ENCODE measurements at places on chromosomes 12 and 14.

- no peak for DNase-seq
Measured at GRCh38 chr14:54715239-54715638, 148.3 kb downstream of the SAMD4A start.

DNA sequence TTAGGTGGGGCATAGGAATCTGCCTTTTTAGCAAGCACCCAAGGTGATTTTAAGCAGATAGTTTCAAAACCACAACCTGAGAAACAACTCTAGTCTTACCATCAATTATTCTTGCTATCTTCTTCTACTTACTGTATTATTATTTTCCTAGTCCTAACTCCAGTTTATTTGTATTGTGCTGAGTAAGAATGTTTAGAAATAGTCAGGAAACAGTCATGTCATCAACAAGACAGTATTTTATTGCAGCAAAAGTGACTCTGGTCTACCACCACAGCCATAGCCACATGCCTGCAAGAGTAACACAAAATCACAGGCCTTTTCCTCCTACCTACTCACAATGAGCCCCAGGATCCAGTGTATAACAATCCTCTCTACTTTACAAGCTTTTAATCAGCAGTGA, 46.3 kb upstream of the FLRT2 start:
- no peak for DNase-seq

DNA sequence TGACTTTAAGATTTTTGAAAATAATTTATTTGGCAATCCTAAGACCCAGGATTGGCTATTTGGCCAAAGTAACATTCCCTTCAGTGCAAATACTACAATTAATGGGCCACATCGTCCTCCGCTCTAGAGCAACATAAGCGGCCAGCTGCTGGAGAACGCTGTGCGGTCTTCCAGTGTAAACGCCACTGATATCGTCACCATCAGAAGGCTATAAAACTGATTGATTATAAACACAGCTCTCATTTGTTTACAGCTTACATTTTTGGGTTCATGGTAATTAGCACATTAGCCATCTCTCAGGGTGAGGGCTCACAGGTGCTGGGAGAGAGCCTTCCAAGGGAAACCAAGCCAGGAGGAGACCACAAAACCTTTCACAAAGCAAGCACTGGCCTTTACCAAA, 130.1 kb upstream of the BMP4 start:
- no peak for DNase-seq

GRCh38 chr12:116026346-116026745, 251.1 kb downstream of the MED13L start:
- DNase-seq = no peak

DNA sequence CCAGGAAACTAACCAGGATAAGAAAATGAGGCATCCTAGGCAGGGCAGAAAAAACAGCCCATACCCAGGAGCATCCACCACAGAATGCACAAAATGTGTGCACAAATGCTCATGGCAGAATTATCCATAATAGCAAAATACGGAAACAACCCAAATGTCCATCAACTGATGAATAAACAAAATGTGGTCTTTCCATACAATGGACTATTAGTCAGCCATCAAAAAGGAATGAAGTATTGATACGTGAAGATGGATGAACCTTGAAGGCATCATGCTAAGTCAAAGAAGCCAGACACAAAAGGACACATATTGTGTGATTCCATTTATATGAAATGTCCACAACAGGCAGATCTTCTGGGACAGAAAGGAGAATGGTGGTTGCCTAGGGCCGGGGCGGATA, 19.1 kb downstream of the HRK start:
- no peak for DNase-seq

GRCh38 chr14:62071039-62071438, 308.8 kb downstream of the SNAPC1 start:
- no peak for DNase-seq

- DNase-seq = peak; percentile 77
Measured at GRCh38 chr12:104740668-104741067, 217.4 kb downstream of the SLC41A2 start.

DNA sequence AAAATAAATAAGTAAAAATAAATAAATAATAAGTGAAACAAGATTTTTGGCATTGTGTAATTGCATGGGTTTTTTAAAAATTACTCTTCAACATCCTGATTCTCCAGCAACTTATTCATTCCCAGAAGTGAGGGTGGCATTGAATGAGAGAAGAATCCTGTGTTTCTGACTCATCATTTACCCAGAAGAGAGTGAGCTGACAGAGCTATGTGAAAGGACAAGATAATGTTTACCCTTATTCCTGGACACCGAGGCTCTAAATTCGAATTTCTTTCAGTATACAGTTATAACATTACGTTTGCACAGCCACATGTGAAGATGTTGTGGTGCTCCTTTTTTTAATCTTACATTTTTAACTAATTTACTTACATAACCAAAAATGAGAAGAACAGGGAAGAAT, 36.4 kb downstream of the BBS10 start:
- no peak for DNase-seq

GRCh38 chr12:92502417-92503028, 200.3 kb upstream of the PLEKHG7 start:
- DNase-seq = peak; percentile 79

DNA sequence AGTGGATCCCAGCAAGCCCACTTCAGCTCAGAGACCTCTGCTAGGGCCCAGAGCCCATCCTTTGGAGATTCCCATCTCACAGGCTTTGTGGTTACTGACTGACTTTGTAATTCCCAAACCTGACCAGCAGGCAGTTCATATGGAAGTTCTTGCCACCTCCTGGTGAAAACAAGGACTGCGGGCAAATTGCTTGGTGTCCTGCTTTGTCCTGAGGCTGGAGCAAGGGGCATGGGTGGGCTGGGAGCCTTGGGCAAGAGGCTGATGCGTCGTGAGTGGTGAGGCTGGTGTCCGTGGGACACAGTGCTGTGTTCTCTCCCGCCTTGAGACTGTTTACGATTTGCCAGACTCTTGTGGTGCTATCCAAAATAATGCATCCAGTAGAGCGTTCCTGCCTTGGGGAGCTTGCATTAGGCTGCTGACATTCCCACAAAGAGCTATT, 91.0 kb downstream of the LRRC74A start:
- DNase-seq = peak; percentile 61

DNA sequence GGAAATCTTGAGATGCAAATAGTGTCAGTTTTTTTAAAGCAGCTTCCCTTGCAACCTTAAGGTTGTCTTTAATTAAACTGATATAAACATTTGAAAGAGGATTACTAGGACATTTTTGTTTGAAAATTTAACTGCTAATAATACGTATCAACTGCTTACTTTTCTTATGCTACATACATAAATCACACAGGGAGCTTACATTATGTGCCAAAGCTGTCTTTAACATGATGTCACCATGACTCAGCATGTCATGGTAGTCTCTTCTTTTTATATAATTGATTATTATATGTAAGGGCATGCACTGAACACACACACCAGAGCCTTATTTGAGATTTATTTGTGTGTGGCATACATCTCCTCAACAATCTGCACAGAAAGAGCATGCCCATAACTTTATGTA, 63.0 kb upstream of the PTHLH start:
- no peak for DNase-seq

DNA sequence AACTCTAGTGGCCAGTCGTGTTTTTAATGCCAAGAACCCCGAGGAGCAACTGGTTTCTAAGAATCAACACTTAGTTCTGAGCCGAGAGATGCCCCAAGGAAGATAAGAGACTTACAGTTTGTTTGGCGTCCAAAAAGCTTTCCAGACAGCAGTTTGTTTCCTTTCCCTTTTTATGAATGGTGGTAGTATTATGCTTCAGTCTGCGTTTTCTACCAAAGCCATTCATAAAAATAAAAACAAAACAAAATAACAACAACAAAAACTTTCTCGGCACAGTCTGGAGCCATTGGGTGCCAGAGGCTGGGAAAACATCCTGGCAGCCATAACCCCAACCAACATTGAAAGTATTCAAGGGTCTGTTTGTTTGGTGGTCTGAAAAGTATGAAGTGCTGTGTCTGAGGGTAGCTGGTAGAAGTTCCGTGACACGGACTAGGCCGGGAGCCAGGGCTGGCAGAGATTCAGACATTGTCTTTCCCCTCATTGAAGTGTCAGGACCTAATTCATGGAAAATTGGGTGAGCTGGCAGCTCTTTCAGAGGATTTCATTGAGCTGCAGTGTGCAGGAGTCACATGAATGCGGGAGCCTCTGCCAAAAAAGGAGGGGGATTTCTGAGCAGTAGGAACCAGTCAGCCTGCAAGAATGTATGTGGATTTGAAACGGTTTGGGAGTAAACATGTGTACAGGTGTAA, 124.2 kb downstream of the HMGA2 start:
- DNase-seq = no peak

DNA sequence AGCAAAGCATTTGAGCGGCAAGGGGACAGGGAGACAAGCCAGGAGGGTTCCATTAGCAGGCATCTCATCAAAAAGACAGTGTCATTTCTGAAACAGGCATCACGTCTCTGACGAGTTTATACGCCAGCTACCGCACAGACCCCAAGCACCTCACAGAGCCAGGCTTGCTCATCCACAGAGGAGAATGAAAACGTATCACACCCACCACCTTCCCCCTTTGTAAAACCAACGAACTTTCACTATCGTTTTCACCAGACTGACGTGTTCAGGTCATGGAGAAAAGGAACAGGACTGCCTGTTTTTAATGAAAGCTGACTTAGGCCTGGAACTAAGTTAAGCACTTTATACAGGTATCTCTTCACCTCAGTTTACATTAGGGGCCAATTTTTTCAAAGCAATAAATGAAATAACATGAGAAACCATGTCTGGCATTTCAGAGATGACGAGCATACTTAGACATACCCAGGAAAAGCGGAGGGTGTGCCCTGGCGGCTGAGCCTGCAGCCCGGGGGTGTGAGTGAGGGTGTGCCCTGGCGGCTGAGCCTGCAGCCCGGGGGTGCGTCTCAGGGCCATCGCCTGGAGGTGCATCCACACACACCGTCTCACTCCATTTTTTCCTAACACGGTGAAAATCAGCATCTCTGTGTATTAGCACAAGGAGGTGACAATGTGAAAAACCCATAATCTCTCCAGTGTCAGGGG, 41.9 kb downstream of the STX2 start:
- DNase-seq = no peak

GRCh38 chr14:33063521-33063920, 124.8 kb downstream of the NPAS3 start:
- no peak for DNase-seq

GRCh38 chr12:21893924-21894323, 47.3 kb downstream of the ABCC9 start:
- DNase-seq = no peak

DNA sequence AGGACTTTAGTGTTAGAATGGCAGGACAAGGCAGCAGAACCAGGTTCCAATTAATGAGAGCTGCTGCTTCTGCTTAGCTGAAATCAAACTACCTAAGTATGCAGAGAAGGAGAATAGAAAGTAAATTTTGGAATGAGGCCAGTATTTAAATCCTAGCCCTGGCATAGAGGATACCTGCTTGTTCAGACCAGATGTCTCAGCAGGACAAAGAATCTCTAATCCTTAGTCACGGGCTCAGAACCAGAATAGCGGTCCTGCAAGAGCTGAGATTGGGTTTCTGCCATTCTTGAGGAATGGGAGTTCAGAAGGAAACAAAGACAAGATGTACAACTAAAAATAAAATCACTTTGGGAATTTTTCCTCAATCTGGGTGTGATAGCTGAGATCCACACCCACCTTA, 550.8 kb upstream of the TMEM132C start:
- no peak for DNase-seq

DNA sequence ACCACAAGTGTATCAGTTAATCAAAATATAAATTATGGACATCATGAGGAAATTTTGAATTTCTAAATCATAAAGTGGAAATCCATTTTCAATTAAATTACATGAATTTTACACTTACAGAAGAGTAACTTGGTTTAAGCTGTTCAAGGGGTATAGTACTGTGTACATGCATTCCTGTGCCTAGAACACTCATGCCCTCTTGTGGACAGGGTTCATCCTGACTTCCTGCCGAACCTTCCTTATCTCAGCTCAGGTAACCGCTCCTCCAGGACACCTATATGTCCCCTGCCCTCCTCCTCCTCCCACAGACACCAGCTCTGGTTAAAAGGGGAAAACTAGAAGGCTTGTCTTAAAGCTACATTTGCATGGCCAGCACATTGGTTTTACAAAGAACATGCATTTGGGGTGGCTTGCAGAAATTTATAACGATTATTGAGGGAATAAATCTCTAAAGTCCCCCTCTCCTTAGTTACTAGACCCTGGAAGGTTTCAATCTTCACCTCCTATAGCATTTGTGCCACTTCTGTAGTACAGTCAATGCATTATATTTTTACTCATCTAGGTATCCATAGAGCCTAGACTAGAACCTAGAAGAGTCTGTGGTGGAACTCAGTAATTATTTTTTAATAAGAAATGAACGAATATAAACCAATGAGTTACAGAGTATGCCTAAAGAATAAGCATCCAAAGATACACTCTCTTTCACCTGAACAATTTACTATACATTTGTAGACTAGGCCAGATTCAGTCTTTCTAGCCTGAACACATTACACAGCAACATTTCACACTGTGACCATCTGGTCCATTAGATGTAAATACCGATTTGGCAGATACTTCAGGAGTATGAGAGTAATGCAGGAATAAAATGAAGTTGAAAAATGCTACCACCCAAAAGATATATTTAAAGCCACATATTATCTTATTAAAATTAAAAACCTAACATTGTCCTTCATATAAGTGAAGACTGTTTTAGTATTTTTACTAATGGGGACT, 345.6 kb downstream of the PAWR start:
- no peak for DNase-seq

GRCh38 chr12:84315926-84316325, 596.7 kb downstream of the SLC6A15 start:
- DNase-seq = no peak

DNA sequence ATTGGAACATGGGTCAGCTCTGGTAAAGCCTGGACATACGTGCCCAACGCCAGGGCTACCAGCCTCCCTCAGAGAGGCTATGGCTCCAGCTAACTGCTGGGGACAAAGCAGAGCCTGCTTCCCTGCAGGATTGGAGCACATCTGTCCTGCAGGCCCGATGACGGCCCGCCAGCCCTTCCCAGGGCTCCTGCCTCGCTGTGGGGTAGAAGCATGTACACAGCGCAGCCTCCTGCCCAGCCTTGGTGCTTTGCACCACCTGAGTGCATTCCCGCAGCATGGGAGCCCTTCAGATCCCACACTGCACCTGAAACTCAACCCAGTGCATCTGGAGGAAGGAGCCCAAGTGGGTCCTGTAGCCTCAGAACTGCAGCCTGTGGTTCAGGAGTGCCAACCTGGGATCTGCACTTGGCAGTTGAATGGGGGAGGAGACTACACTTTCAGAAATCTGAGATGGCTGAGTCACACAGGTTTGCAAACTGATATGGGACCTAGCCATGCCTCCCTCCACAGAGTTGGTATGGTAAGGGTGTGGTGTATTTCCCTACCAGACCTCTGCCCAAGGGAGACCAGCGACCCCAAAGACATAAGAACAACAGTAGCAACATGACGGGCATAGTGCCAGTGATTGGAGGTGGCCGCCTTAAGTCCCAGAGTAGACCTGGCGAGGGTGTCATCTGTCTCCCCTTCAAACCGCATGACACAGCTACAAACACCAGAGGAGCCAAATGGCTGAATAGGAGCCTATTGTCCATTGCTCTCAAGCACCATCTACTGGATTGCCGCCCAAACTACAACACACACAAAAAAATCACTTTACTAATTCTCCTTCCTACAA, 273.9 kb upstream of the MIS18BP1 start:
- DNase-seq = no peak
